ENCODE measurements at places on chromosomes 13 and 19.
A peak's percentile ranks its signal among the peaks of the same experiment; 100 is the strongest.

GRCh38 chr19:38538793-38539528, 78.8 kb downstream of the MAP4K1 start:
- DNase-seq: no peak

DNA sequence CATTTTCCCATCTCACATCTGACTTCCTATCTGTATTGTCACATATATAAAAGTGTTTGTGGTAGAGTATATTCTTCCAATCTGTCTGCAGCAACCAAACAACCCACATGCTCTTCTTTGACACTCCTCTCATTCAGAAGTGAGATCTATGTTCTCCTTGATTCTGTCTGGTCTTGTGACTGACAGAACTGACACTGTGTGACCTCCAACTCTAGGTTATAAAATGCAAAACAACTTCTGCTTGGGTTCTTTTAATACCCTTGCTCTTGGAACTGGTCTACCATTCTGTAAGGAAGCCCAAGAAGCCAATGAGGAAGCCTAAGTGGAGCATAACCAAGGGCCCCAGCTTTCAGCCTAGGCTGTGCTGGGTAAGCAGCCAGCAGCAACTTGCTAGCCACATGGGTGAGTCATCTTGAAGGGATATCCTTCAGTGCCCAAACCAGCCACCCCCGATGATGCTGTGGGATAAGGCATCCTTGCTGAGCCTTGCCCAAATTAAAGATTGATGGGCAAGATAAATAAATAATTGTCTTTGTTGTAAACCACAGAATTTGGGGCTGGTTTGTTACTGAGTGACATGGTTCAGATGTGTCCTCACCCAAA, 18.4 kb upstream of the ITM2B start:
- no peak for DNase-seq

GRCh38 chr19:12970070-12970820, 869 bp downstream of the DAND5 start:
- no peak for DNase-seq

GRCh38 chr19:56838909-56839651, 1.4 kb downstream of the PEG3 start:
- peak; percentile 95 for DNase-seq

DNA sequence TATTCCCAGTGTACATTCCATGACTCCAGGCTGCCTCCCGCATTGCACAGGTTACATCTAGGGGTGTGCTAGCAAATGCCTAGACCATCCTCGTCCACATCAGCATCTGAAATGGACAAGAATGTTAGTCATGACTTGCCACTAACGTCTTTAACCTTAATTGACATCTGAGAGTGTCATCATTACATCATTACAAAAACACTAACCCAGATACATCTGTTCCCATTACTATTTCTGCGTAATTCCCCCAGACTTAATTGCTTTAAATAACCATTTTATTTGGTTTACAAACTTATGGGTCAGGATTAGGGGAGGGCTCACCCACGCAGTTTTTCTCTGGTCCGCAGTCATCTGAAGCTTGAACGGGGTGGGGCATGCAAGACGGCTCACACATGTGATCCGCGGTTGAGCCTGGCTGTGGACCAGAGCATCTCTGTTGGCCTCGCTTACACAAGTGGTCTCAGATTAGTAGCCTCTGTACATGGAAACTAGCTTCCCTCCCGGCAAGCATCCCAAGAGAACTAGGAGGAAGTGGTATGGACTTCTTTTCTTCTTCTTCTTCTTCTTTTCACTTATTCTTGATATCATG, 15.9 kb downstream of the KL start:
- DNase-seq: no peak

DNA sequence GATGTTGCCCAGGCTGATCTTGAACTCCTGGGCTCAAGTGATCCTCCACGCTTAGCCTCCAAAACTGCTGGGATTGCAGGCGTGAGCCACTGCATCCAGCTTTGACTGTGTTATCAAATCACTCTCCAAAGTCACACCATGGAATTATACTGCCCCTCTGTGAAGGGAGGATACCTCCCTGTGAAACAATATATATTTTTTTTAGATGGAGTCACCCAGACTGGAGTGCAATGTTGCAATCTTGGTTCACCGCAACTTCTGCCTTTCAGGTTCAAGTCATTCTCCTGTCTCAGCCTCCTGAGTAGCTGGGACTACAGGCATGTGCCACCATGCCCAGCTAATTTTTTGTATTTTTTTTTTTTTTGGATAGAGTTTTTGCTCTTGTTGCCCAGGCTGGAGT, 7.7 kb downstream of the TYK2 start:
- DNase-seq: no peak

DNA sequence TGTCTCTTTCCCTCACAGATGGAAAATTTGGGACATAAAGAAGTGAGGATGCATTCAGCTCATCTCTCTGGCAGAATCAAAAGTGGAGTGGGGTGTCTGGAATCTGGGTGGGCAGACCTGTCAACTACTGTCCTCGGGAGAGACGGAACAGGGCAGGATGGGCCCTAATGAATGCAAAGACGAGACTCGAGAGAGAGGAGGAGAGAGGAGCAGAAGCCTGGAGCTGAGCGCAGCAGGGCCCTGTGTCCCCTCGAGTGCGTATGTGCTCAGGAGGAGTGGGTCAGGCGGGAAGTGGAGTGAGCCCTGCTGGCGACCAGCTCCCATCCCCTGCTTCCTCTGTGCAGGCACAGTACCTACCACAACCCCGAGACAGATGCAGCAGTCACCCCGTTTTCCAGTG, 78.9 kb downstream of the TEX29 start:
- no peak for DNase-seq

DNA sequence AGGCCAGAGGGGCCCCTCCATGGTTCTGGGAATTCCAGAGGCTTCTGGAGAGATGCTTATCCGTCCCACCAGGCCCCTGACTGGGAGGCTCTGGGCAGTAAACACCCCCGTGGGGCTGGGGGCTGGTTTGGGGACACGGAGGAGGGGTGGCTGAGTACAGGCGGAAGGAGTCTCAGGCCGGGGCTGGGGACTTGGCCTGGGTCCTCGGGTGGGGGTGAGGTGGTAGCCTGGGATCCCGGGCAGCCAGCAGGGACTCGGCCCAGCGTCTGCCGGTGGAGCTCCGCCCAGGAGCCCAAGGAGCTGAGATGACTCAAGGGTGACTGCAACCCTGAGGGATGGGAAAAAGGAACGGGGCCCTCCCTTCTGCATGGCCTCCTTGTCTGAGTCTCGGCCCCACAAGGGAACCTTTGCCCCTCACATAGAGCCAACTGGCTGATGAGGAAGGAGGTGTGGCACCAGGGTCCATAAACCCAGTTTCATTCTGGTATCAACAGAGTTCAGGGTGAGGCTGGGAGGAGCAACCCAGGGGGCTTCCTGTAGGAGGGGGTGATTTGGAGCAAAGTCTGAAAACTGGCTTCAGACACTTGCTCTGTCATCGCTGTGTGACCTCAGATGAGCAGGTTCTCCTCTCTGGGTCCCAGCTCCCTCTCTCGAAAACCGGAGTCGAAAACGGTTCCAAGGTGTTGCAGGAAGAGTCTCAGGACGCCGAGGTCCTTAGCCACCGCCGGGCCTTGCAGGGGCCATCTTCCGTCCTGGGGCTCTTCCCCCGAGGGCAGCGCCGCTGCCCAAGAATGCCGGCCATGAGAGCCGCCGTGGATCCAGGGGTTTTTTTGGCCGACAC, 809 bp downstream of the MISP start:
- no peak for DNase-seq

DNA sequence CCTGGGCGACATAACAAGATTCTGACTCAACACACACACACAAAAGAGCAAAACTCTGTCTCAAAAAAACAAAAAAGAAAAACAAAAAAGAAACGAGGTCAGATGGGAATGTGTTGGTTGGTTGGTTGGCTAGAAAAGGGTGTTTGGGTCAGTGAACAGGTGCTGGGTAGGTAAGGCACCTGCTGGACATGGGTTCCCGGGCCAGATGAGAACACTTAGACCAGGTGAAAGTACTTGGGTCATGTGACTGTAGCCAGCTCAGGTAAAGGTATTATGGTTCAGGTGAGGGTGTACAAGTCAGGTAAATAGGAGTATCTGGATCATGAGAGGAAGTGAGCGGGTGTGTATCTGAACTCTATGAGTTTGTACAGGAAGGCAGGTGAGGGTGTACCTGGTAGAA, 14.5 kb upstream of the ZNF414 start:
- DNase-seq: no peak

DNA sequence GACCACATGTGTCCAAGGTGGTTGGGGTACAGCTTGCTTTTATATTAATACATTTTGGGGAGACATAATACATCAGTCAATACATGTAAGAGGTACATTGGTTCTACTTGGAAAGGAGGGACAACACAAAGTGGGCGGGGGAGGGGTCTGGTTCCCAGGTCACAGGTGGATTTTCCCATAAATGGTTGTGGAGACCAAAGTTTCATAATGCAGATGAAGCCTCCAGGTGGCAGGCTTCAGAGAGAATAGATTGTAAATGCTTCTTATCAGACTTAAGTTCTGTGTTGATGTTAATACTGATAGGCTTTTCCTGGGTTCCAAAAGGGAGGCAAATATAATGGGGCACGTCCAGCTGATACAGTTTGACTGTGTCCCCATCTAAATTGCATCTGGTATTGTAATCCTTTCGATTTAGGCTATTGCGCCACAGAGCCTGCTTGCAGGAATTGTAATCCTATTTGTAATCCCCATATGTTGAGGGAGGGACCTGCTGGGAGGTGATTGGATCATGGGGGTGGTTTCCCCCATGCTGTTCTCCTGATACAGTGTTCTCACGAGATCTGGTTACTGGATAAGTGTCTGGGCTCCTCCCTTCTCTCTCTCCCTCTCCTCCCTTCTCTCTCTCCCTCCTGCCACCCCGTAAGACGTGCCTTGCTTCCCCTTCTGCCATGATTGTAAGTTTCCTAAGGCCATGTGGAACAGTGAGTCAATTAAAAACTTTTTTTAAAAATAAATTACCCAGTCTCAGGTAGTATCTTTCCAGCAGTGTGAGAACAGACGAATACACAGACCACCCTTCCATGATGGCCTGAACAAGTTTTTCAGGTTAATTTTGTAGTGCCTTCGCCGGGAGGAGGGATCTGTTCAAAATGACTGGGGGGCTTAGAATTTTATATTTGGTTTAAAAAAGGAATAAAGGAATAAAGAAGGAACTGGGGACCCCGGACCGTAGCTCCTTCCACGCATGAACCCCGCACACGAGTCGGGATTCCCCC, 44.9 kb downstream of the ZNF823 start:
- DNase-seq: no peak

DNA sequence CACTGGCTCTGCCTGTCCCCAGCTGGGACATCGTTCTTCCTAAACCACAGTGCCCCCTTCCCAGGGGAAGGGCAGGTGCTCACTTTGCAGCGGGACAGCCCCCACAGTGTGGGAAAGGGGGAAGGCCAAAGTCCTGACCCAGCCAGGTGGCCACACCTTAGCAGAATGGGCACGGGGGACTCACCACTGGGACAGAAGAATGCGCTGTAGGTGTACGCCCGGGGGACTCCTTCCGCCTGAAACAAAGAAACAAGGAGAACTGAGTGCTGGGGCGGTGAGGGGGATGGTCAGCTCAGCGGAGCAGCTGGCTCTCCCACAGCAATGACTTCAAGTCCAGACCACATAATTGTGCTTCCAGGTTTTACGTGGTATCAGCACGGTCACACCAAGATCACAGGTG, 49.4 kb downstream of the F2RL3 start:
- no peak for DNase-seq

DNA sequence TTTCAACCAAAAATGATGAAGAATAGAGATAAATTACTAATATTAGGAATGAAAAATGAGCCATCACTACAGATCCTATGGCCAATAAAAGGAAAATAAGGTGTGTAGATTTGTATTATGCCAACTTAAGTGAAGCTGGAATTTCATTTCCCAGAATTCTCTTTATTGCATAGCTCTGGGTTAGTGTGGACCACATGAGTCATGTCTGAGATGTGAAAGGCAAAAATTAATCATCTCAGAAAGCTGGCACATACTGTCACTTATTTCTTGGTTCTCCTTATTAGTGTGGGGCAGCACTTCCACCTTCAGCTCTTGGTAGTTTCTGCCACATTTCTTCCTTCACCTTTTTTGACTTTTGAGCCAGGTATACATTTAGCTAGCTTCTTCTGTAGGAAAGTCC, 82.6 kb downstream of the KATNAL1 start:
- no peak for DNase-seq

- no peak for DNase-seq
These were observed 85.5 kb upstream of the OXGR1 start for GRCh38 chr13:97079726-97080125.

DNA sequence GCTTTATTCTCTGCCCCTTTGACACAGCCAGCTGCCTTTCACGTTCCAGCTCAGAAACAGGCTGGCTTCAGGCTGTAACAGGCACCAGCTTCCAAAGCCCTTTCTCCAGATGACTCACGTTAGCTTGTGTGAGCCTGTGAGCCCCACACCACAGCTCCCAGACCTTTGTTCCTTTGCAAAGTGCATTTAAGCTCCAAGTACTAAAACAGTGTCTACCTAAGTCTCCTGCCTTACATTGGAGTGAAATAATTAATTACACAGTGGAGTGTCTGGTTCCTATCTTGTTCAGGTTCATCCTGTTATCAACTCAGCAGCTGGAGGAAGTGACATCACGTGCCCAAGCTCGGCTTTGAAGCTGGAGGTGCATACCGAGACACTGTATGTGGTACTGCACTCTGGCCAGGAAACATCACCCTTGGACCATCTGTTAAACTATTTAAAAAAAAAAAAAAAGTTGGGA, 475.8 kb downstream of the FOXO1 start:
- no peak for DNase-seq

DNA sequence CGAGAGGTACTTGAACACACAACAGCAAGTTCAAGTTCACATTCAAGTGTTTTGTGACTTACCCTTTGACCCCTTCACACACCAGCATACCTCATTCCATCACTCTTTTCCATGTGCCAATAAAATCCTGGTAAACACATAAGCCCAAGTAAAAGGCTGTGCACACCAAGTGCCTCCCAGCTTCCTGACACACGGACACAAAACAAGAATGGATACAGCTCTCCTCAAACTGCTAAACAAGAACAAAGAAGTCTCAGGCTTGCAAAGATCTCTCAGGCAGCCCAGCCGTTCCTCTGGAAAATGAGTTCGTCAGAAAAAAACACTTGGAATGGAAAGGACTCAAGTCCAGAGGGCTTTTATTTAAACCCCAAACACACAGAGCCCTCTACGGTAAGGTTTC, 83.7 kb downstream of the NUFIP1 start:
- DNase-seq: no peak

- DNase-seq: no peak
These were observed 46.3 kb downstream of the MTMR6 start for GRCh38 chr13:25241007-25241406.

DNA sequence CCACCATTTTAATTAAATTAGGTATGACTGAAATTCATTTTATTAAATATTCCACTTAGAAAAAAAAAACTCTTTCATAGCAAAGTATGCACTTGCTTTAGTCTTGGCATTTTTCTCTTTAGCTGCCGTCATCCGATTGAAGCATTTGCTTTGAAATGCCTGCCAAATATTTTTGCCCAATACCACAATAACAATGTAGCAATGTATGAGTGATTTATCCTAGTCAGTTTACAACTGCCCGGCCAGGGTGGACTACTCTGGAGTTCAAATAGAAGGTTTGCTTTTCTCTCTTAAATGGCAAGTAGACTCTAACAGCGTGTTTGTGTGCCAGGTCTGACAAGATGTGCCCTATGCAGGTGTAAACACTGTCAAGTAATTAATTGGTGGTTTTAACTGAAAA, 675.3 kb upstream of the SGCG start:
- DNase-seq: no peak

- DNase-seq: no peak
These were observed 10.9 kb upstream of the VWA8 start for GRCh38 chr13:41971848-41972247.

Data from right forelimb (tissue), 1 donor.